H9 (cell line): ENCODE measurements at places on chromosomes 16 and 17. TPM values are rescaled to one million over a fixed set of nuclear protein-coding genes. Genes with fewer than 3 reads are reported as not detected.

The KRT28 gene
- not detected in 2 replicates for total RNA-seq

The HOXB8 gene
- not detected in 2 replicates for total RNA-seq

The EPOP gene
- 5.9 and 6.1 TPM in 2 replicates for total RNA-seq

The RNF157 gene
- total RNA-seq = 7.7 and 9.9 TPM in 2 replicates

The KRTAP9-8 gene
- not detected in 2 replicates for total RNA-seq

The CDH1 gene
- total RNA-seq = 202 and 237 TPM in 2 replicates

The PRSS22 gene
- 1.9 and 2.4 TPM in 2 replicates for total RNA-seq

The TNS4 gene
- total RNA-seq = 0.55 and 0.59 TPM in 2 replicates

The GPR139 gene
- total RNA-seq = 0.22 TPM in 1 of 2 replicates, not detected in the other

The OTOP2 gene
- total RNA-seq = 0.11 TPM in 1 of 2 replicates, not detected in the other

GRCh38 chr16:87229230-87230188 is 87.7 kb downstream of the C16orf95 start:
- no peak for DNase-seq
- H3K4me1 ChIP-seq = no peaks in the 10 kb centered on the region
- H3K4me3 ChIP-seq = no peak overlapping the region
- no peaks in the 10 kb centered on the region for H3K27me3 ChIP-seq

- H3K4me1 ChIP-seq = no peaks in the 10 kb centered on the region
- no peak overlapping the region for H3K27ac ChIP-seq
- no peaks in the 10 kb centered on the region for H3K36me3 ChIP-seq
- H3K4me3 ChIP-seq = no peak overlapping the region
- H3K27me3 ChIP-seq = no peaks in the 10 kb centered on the region
Measured at GRCh38 chr17:17403899-17404576, 72.8 kb upstream of the MED9 start.

DNA sequence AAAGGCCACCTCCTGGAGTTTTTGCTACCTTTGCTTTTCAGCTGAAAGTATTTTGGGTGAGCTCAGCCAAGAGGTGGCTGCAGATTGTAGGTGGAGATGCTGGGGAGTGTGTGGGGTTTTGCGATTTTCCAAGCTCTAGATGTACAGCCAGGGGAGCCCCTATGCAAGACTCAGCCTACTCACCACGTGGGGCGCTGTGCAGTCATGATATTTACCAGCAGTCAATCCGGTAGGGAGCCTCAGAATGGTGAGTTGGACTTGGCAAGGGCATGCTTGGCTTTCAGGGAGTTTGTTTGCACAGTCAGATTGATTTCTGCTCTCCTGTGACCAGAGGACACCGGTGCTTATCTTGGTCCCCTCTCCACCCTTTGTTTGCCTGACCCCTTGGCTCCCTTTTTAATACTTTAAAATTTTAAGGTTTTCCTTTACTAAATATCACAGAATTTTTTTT is 175.3 kb downstream of the UTP18 start:
- H3K27ac ChIP-seq = no peak overlapping the region
- no peaks in the 10 kb centered on the region for H3K27me3 ChIP-seq

DNA sequence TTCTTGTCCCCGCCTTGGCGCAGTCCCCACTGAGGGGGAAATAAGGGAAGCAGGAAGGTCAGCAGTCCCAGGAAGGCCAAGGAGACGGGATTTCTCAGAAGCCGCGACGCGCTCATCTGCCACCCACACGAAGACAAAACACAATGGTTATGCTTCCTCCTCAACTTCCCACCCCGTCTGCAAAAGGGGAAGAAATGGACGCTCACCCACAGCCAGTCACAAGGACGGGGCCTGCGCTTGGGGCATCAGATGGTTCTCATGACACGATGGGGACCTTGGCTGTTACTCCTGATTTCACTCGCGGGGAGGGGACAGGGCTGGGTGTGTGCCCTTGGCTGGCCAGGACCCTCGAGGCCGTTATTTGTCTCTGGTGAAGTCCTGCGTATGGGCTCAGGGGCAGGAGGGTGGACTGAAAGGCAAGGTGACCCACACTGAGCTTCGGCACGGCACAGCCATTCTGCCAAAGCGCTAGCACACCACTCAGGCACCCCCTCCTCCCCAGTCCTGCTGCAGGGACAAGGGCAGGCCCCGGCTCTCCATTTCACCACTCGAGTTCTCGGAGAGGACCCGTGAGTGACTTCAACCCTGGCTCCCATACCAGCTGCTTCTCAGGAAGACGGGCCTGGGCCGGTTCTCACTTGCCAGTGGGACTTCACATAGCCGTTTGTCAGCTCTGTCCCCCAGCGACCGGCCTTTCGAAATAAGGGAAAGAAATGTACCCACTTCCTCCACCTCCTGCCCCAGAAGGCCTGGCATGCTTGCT is 84.5 kb downstream of the ABR start:
- H3K27ac ChIP-seq = no peak overlapping the region
- no peaks in the 10 kb centered on the region for H3K4me1 ChIP-seq
- H3K27me3 ChIP-seq = no peaks in the 10 kb centered on the region
- DNase-seq = no peak

DNA sequence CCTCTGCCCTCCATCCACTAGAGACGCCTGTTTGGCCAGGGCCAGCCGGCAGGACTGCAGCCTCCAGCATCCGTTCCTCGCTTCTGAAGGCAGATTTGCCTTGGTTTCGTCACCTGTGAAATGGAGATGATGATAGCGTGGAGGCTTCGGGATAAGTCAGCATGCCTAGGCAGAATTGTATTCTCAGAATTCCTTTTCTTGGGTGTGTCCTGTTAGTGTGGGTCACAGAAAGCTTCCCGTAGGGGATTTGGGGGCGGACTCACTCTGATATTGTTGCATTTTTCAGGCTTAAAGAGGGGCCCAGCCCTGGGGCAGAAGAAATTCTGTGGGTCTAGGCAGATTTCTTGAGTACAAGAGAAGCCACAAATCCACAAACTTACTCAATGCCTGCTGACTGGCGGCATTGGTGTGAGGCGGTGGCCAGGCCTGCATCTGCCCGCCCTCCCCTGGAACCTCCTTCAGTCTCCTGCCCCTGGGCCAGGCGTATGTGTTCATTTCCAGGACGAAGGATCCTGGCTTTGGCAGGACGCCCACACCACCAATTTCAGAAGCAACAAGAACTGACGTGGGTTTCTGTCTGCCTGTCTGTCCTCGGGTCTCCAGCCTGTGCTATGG is 17.6 kb downstream of the CCDC42 start:
- DNase-seq = peak; percentile 24
- no peaks in the 10 kb centered on the region for H3K4me1 ChIP-seq
- no peaks in the 10 kb centered on the region for H3K27me3 ChIP-seq

DNA sequence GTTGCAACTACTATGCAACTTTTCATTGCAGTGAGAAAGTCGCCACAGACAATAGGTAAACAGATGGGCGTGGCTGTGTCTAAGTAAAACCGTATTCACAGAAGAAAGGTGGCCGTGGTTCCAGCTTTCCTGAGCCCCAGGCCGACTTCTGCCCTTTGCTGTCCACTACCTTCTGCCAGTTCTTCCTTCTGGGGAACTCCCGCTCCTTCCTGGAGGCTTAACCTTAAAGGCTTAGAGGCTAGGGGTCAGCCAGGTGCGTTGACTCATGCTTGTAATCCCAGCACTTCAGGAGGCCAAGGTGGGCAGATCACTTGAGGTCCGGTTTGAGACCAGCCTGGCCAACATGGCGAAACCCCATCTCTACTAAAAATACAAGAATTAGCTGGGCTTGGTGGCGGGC is 2.1 kb upstream of the SEPTIN12 start:
- no peak for DNase-seq
- H3K27me3 ChIP-seq = no peaks in the 10 kb centered on the region
- no peaks in the 10 kb centered on the region for H3K36me3 ChIP-seq
- H3K4me3 ChIP-seq = no peak overlapping the region; the same call in 2 of the 3 replicates

DNA sequence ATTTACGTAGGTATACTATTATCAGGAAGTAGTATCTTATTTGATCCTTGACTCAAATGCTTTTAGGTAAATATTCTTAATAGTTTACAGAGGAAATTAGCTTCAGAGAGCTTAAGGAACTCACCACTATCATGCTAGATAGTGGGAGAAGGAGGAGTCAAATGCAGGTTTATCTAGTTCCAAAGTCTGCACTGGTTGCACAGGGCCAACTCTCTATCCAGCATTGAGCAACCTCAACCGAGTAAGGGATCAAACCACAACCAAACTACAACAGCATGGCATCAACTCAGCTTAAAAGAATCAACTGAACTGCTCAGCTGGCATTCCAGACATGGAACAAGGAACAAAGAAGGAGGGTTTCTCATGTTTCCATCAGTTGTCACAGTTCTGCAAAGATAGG is 306.0 kb downstream of the MAF start:
- H3K36me3 ChIP-seq = no peaks in the 10 kb centered on the region
- H3K4me3 ChIP-seq = no peak overlapping the region
- H3K27me3 ChIP-seq = no peaks in the 10 kb centered on the region
- no peak for DNase-seq
- peaks cover 7% of the 10 kb centered on the region; the same call in 1 of the 2 replicates for H3K4me1 ChIP-seq
